EL (cell line): ENCODE measurements at places on chromosomes 12 and 14.

- peak; percentile 41 for DNase-seq
Measured at GRCh38 chr12:26056335-26056734, 68.5 kb downstream of the BHLHE41 start.

GRCh38 chr12:59158066-59158465, 237.8 kb upstream of the LRIG3 start:
- DNase-seq = no peak

DNA sequence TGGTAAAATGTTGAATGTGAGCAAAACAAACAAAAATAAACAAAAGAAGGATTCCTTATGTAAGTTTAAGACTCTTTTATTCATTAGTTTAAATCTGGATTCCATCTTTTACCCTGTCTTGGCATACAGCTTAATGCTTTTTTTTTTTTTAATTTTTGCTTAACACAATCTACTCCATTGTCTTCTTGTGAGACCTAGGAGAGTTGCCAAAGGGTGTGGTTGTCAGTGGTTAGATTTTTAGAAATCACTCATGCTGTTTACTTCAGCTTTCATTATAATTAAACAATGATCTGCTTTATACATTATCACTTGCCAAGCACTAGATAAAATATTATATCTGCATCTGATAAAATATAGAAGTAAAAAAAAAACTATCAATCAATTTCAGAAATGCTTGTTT, 77.7 kb upstream of the KITLG start:
- no peak for DNase-seq

DNA sequence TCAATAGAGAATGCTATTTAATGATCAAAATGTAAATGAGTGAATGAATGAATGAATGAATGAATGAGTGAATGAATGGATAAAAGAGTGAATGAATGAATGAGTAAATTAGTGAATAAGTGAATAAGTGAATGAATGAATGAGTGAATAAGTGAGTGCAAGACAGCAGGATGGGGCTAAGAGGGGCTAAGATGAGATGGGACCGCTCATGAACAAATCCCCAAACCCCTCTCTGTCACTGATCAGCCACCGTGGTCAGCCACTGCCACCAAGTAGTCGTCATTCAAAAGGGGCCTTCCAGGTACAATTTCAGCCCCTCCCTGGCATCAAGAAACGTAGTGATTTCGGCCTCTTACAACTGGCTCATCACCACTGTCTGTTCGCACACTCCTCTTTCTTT, 79.2 kb downstream of the BCL11B start:
- DNase-seq = no peak
